ENCODE measurements at places on chromosomes 1 and 21.

DNA sequence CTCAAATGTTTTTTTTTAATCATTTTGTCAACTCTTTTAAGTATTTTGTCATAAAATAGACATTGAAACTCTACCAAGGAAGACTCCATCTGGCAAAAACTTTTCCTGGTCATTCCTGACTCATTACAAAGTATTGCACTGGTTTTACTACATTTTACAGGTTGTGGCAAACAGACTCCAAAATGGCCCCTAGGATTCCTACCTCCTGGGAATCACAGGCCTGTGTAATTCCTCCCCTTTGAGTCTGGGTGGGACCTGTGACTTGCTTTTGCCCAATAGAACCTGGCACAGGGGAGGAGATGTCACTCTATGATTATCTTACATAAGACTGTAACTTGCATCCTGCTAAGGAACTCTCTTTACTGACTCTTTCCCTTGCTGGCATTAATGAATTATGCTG lies 123.6 kb upstream of the KCNJ6 start:
- DNase-seq = no peak

DNA sequence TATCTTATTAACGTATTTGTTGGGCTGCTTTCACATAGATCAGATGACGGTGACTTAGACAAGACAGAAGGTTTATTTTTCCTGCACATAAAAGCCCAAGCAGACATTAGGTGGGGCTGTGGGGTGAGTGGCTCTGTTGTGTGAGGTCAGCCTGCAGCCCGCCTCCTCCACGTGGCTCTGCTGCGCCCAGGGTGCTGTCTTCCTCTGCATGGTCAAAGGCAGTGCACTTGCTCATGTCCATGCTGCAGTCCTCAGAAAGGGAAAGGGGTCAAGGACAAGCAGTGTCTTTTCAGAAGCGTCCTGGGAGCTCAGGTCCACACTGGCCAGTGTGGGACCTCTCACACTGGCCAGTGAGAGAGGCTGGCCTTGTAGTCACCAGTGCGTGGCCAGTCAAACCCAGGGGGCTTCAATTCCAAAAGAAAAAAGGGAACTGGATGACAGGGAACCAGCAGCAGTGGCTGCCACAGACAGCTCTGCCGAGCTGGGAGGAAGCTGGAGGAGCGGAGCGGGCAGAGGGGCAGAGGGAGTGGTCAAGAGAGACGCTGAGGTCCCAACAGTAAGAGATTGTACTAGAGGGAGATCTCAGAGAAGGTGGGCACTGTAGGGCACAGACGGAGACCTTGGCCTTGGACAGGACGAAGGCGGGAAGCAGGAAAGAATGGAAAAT lies 35.9 kb upstream of the SLC45A1 start:
- DNase-seq = peak; percentile 75

DNA sequence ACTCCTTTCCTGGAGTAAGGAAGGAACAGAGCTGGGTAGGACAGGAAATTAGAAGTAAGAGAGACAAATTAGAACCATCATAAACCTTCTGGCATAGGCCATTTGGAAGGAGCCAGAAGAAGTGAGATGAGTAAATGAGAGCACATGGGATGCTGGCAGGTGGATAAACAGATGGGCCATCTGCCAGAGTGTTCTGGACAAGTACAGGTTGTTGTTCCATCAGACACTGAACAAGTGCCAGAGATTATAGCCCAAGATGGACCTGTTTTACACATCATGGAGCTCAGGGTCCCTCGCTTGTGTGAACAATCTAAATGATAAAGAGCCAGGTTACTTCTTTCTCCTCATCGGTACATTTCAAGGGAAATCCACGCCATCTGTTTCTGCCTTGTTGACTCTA lies 200.3 kb downstream of the HHIPL2 start:
- no peak for DNase-seq

DNA sequence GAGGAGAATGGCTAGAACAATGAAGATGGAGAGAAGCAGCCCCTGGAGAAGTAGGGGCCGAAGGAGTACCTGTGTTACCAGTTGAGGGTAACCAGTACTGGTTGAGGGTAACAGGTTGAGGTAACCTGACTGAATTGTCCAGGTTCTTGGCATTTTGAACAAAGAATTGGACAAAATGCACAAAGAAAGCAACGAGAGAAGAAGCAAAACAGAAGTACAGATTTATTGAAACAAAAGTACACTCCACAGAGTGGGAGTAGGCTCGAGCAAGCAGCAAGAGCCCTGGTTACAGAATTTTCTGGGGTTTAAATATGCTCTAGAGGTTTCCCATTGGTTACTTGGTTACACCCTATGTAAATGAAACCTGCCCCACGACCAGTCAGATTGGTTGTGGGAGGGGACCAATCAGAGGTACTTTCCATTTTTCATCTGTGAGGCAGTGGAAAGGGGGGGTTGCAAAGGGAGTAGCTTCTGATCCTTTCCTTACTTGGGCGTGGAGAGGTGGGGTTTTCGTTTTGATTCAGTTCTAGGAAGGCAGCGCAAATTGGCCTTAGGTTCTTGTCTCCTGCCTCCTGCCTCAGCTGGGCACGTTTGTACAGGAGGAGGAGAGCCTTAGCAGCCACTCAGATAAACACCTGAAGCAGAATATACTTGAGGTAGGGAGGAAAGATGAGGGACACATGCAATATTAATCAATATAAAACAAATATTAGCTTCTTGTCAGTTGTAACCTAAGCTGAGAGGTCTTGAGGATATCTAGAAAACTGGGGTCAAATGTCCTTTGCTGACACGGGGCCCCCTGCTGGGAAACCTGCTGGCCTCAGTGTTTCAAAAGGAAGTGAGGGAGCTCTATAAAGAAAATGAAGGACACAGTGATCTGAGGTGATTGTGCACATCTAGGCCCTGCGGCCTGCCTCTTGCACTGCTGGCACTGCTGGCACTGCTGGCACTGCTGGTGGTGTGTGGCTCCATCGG lies 14.3 kb upstream of the LSM10 start:
- DNase-seq = no peak

DNA sequence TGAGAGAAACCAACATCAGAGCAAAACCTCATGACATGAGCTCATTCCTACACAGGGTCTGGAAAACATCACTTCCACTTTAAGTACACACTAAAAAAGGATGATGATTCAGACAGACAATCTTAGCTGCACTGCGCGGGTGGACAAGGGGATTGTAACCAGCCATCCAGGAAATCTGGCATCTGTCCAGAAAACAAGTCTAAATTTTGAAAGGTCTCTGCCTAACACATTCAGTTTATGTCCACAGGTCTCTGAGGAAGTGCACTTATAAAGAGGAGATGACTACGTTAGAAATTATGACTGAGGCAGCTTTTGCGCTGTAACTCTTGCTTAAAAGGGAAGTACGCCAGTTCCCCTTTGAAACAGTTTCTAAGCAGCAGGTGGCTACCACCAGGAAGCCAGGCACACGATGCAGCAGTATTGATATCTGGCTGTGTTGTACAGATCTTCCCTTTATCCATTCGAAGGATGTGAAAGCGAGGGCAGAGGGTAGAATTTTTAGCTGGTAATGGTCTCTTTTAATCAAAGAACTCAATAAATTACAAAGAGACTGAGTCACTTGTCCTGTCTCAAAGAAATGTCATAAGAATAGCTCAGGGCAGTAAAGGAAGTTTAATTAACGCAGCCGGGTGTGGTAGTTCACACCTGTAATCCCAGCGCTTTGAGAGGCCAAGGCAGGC lies 128.0 kb downstream of the SETD4 start:
- peak; percentile 74 for DNase-seq

GRCh38 chr1:184199438-184200085 lies 148.0 kb downstream of the TSEN15 start:
- no peak for DNase-seq

DNA sequence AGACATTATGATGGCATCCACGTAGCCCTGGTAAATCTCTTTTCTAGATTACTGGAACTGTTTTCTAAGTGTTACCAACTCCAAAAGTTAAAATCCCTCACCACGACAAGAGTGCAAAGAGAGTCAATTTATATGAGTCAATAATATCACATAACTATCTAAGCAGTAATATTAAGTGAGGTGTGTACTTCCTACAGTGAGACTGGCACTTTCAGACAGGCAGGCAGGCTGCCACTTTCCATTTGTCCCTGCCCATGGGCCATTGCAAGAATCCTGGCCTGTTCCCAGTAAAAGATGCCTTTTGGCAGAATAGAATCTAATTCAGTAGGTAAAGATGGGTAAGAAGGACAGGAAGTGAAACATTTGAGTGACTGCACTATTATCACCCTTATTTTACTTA lies 355.6 kb downstream of the PTBP2 start:
- no peak for DNase-seq

DNA sequence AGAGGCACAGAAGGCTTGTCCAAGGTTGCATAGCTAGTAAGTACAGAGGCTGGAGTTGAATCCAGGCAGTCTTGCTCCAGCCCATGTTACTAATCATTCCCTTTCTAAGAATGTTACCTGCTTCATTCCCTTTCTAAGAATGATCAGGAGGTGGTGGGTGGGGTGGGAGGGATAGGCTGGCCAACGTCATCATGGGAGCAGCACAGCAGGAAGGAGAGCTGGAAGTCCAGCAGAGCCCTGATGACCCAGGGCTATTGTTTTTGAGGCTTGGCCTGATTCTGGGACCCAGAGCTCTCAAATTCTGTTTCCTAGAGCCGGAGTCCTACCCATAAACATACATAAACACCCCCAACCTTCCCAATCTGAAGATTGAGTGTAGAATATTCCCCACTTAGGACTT lies 11.8 kb upstream of the CSF1 start:
- no peak for DNase-seq

DNA sequence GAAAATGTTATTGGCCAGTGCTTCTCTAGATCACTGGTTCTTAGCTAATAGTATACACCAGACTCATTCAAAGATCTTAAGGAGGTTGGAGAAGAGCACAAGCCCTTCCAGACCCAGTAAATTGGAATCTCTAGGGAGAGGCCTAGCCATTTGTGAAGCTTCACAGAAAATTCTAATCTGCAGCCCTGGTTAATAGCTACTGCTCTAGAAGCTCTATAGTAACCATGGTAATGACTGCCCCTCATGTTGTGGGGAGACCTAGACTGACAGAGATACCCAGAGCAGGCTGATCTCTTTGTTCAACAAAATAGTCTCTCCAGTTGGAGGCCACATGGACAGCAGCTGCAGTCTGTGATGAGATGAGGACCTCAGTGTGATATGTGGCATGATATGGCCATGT lies 31.7 kb downstream of the ARID1A start:
- no peak for DNase-seq

- DNase-seq = no peak
Measured at GRCh38 chr21:35046263-35046624, 2.9 kb downstream of the RUNX1 start.

DNA sequence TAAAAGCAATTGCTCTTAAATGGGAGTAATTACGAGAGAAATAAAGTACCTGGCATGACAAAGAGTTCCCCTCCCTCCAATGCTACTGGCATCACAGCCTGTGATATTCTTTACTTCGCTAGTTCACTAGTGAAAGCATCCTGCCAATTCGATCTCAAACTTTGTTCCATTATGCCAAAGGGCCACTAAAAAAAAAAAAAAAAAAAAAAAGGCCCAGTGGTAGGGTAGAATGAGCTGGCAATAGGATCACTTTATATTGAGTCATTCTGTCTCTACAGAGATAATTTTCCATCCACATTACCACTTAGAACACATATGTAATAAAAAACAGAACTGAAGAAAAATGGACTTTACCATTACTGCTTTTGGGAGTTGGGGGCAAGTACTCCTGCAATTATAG lies 11.2 kb downstream of the PUM1 start:
- no peak for DNase-seq

- DNase-seq = no peak
Measured at GRCh38 chr1:28509705-28510272, 3.9 kb downstream of the RCC1 start.

GRCh38 chr1:40829631-40830245 lies 32.4 kb downstream of the CITED4 start:
- DNase-seq = peak; percentile 27

DNA sequence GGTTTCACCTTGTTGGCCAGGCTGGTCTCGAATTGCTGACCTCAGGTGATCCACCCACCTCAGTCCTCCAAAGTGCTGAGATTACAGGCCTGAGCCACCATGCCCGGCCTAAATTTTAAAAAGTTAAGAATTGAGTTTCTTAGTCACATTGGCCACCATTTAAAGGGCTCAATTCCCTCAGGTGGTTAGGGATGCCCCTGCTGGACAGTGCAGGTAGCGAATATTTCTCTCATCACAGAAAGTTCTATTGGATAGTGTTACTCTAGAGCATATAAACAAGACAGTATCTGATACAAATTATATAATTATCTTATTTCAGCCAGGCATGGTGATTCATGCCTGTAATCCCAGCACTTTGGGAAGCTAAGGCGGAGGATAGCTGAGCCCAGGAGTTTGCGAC lies 320.2 kb downstream of the ZP4 start:
- DNase-seq = no peak

GRCh38 chr1:51354416-51354815 lies 24.1 kb upstream of the TTC39A start:
- DNase-seq = no peak

GRCh38 chr1:218374401-218375353 lies 29.5 kb downstream of the TGFB2 start:
- no peak for DNase-seq

DNA sequence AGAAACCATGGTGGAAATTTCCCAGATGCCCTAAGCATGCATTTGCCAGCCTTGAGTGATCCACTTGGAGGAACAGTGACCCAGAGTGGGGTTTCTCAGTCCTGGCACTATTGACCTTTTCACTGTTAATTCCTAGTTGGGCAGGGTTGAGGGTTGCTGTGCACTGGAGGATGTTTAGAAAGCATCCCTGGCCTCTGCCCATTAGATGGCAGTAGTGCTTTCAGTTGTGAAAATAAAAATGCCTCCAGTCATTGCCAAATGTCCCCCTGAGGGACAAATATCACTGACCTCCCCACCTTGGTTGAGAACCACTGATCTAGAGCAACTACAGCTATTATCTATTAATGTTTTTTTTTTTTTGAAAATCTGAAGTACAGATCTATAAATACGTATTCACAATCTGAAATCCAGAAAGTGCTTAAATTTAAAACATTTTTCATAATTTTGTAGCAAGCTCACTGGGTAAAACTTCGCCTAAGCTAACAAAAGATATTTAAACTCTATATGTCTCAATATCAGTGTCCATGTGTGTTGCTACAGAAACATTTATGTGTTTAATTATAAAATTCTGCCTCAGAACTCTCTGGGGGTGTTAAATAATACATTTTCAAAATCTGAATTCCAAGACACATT lies 27.3 kb downstream of the F3 start:
- DNase-seq = no peak

GRCh38 chr1:207904391-207904790 lies 6.5 kb downstream of the CD34 start:
- no peak for DNase-seq

DNA sequence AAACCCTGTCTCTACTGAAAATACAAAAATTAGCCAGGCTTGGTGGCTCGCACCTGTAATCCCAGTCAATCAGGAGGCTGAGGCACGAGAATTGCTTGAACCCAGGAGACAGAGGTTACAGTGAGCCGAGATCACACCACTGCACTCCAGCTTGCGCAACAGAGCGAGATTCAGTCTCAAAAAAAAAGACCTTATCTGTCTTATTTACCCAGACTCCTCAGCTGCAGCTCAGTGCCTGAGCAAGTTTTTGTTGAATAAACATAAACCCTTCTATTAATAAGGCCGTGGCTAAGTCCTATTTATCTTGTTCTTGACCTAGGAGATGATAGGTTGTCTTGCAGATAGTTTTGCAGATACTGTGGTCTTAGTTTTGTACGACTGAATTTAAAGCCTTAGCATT lies 136.4 kb upstream of the TMEM51 start:
- DNase-seq = peak; percentile 5

GRCh38 chr1:81802707-81803430 lies 2.1 kb downstream of the ADGRL2 start:
- DNase-seq = peak; percentile 79

All from Right ventricle myocardium inferior (tissue), 1 donor.